EH (cell line): ENCODE measurements at places on chromosomes 4 and X.

DNA sequence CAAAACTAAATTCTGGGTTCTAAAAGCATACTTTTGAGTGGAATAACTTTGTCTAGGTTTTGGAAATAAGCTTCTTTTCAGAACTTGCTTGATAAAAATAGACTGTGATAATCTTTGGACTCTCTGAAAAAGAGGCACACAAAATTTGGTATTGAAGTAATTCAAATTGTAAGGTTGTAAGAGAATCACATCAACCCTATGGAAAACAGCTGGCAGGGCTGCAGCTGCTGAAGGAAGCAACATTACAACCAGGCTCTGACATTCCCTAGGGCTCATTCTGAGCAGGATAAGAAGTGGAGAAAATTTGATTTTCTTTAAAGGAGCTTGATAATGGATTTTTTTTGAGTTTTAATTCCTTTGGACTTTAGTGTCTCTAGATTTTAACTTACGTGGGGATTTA lies 147.6 kb downstream of the FSTL5 start:
- no peak for DNase-seq

- DNase-seq = no peak
Observed at GRCh38 chr4:110216129-110216528, 17.7 kb upstream of the ELOVL6 start.

DNA sequence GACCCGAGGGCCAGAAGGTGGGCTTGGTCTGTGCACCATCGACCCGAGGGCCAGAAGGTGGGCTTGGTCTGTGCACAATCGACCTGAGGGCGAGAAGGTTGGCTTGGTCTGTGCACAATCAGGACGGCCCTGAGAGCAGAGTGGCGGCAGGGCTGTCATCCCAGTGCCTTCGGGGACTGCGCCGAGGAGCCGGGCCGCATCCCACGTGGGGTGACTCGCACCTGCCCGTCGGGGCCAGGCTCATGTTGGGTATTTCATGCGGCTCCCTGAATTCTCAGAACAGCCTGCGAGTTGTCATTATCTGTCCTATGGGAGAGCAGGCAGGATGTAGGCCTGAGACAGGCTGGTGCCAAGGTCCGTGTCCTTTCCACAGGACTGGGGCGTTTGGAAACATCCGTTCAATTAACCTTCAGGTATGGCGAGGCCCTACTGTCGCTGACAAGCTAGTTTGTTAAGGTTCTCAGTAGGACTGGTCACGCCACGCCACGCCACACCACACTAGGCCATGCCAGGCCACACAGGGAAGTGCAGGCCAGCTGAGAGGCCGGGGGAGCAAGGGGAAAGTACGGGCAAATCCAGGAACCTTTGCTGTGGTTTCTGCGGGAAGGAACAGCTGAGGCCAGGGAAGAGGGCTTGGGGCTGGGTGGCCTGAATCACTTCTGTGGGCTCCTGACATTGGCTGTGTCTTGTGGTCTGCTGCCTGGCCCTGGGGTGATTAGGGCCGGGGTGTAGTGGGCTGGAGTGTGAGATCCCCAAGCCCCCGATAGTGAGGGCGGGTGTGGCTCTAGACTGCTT lies 182.9 kb downstream of the AFAP1 start:
- no peak for DNase-seq

- DNase-seq = peak; percentile 41
Observed at GRCh38 chr4:154399259-154399974, 92.2 kb downstream of the DCHS2 start.

DNA sequence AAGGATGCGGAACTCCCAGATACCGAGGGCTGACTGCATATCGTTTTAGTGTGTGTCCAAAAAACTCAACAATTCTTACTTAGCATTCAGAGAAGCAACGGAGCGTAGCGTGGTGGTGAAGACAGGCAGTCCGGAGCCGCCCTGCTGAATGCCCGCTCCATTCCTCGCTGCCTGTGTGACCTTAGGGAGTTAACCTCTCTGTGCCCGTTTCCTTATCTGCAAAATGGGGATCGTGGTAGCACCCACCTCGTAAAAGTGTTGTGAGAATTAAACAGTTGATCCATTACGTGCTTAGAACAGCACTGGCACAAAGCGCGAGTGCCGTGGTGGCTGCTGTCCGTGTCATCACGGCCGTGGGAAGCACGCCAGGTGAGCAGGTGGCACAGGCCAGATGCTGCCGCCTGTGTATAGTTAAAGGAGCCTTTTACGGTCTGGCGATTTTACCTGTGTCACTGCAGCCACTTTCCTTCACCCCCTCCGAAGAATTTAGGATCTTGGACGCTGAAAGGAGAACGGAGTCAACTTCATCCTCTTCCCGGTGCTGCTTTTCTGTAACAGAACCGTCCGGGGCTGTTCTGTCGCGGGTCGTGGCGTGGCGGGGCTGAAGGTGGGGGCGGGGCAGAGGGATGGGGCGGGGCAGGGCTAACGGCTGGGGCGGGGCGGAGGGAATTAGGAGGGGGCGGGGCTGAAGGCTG lies 885 bp downstream of the CCDC110 start:
- DNase-seq = peak; percentile 30

DNA sequence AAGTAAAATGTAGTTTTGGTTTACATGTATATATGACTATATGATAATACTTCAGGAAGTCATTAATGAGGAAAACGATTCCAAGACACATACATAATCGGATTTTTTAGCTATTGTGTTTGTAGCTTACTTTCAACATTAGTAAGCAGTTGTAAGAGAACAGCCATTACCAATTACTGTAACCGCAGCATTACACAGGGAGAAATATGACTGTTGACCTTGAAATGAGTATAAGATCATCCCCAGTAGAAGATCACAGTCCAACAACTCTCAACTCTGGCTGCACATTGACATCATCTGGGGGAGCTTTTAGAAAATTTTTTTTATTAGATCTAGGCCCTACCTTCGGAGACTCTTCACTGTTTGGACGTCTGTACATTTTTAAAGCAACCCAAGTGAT lies 762.0 kb upstream of the MAGEB2 start:
- no peak for DNase-seq

GRCh38 chr4:41197996-41198395 lies 16.3 kb downstream of the APBB2 start:
- DNase-seq = no peak

DNA sequence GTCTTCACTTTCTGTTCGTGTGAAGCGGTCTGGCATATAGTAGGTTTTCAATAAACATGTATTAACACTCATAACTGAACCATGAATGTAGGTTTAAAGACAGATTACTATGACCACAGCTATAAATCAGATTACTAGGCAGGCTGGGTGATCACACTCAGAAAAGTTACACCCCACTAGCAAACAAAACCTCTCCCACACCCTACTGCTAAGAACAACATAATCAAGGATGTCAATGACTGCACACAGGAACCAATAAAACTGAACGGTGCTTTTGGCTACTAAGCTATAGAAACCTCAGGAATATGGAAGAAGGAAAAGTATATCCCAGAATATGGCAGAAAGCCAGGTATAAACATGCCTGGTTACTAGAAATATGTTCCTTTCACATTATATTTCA lies 676.9 kb downstream of the SMARCA1 start:
- DNase-seq = no peak

- peak; percentile 40 for DNase-seq
Observed at GRCh38 chr4:94486372-94486801, 34.6 kb downstream of the PDLIM5 start.

- DNase-seq = no peak
Observed at GRCh38 chr4:8368061-8368481, 72.5 kb downstream of the ACOX3 start.

DNA sequence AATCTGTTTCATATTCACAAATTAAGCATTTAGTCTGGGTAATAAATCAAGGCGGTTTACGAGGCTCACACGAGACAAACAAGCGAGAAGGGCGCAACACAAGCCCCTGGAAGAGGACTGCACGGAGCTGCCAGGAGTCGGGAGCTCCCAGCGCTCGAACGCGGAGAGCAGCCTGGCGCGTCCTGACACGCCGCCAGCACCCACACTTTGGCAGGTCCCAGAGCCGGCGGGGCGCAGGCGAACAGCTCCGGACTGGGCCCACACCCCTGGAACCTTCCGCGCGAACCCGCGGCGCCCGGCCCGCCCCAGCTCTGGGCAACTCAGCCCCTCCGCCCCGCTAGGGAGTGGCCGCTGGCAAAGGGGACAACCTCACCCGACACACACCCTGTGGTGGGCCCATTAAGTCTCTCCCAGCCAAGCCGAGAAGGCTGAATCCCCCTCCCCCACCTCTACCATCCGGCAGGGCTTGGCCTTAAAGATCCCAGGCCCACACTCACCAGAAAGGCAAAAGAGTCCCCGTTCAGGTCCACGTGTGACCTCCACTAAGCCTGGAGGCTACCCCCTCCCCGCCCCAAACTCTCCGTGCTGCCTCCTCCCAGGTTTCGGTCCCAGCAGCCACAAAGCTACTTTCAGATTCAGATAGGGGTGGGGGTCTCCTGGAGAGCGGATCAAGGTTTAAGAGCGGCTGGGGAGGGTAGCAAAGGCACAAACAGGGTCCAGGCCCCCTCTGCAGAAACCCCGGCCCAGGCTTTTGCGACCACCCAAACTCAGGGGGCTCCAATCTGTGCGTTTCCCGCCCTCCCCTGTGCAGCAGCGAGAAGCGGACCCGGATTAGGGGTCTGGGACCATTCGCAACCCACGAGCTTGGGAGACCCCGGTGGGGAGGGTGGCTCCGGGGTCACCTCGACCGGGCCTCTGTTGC lies 47.5 kb upstream of the BCOR start:
- peak; percentile 22 for DNase-seq
